ENCODE measurements at places on chromosomes 1 and 21. TPM values are rescaled to one million over a fixed set of nuclear protein-coding genes. Genes with fewer than 3 reads are reported as not detected.

DUSP10 gene
- 29.0 TPM for total RNA-seq

CCDC181 gene
- total RNA-seq, result 0.17 TPM

DMRTA2 gene
- not detected for total RNA-seq

G0S2 gene
- 28.6 TPM for total RNA-seq

ARL8A gene
- 36.7 TPM for total RNA-seq

SLAMF7 gene
- total RNA-seq, result 0.17 TPM

APOBEC4 gene
- total RNA-seq, result not detected

C1orf94 gene
- not detected for total RNA-seq

PLA2G2F gene
- not detected for total RNA-seq

SERTAD4 gene
- 4.8 TPM for total RNA-seq

LIN9 gene
- 2.5 TPM for total RNA-seq

NFYC gene
- 48.7 TPM for total RNA-seq

Measured in mammary epithelial cell (primary cell).